ENCODE measurements at places on chromosomes 2 and 18.

DNA sequence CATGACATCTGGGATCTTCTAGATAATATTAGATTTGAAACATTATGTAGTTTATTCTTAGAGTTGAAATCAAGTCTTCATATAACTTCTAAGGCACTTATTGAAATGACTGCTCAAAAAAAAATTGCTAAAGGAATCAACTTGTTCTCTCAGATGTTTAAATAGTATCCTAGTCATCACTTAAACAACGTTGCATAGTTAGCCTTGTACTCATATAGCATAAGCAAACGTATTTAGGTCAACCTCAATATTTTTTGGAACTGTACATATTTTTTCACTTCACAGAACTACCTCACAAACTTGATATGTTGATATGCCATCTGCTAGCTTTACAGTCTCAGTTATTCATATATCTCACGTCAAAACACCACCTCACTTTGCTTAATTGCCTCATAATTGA lies 47.1 kb upstream of the CREB1 start:
- DNase-seq = no peak

DNA sequence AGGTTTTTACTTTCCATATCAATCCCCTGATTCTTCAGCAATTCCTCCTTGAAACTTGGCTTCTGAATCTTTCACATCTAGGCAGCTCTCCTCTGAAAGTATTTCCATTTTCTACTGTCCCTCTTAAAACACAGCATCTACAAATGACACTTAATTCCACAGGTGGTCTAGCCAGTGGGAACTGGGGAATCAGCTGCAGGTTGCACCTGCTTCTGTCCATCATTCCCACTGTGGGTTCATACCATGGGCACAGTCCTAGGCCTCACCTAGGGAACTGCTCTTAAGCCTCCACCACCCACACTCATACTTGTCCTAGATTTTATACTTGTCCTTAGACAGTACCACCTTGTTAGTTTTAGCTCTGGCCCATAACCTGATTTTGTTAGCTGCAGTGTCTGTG lies 2.2 kb downstream of the LOXL3 start:
- DNase-seq = no peak

- DNase-seq = no peak
These were observed 5.7 kb downstream of the DSEL start for GRCh38 chr18:67510831-67511230.

- no peak for DNase-seq
These were observed 3.4 kb downstream of the SFXN5 start for GRCh38 chr2:73068147-73068546.

- no peak for DNase-seq
These were observed 445 bp downstream of the PRPF40A start for GRCh38 chr2:152716805-152717227.

DNA sequence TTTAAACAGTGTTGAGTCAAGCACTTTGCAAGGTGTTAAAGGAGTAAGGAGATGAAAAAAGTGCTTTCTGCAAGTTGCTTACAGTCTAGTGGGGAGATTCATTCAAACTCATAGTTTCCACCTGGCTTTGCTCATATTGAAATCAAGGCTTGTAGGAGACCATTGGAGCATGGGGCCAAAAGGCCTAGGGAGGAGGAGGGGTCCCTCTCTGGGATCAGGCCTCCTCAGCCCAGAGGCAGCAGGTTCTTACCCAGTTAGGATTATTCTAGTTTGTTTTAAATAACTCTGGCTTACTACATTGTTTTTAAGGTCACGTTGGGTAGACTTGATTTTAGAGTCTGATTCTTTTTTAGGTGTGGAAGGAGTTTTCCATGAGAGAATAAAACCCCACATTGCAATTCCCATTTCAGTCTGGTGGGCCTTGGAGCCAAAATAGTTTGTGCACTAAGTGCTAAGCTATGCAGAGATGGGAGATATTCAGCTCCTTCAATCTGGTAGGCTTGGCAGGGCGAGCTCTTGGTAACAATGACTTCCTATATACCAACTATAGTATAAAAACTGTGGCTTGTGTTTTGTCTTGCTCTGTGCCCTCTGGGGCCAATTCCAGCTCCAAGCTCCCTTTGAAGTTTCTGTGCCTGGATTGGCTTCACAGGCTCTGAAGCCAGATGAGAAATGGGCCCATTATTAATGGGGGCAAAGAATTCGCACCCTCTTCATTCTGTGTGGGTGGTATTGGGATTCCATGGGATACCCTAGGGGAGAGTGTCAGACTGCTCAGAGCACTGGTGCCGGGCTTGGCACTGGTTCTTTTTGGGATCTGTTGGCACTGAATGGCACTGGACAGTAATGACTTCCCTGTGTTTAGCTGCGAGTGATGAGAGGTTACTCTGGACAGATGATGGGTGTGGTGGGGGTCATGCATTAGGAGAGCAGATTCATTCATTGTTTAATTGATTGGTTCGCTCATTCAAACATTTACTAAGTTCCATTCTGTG lies 301.1 kb downstream of the MYCN start:
- no peak for DNase-seq

GRCh38 chr2:86280191-86280667 lies 57.2 kb downstream of the REEP1 start:
- DNase-seq = no peak

DNA sequence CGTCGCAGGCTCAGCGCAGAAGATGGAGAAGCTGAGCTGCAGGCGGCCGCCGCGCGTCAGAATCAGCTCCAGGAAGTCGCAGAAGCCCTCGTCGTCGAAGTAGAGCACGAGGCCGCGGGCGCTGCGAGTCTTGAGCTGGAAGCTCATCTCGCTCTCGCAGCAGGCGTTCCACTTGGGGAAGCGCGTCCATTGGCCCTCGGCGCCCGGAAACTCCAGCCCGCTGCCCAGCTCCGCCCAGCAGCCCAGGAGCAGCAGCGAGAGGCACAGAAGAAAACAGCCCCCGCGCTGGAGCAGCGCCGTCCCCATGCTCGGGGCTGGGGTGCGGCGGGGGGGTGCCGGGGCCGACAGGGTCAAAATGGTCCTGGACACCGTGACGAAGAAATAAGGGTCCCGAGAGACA lies 4.0 kb downstream of the NRXN1 start:
- peak; percentile 41 for DNase-seq

DNA sequence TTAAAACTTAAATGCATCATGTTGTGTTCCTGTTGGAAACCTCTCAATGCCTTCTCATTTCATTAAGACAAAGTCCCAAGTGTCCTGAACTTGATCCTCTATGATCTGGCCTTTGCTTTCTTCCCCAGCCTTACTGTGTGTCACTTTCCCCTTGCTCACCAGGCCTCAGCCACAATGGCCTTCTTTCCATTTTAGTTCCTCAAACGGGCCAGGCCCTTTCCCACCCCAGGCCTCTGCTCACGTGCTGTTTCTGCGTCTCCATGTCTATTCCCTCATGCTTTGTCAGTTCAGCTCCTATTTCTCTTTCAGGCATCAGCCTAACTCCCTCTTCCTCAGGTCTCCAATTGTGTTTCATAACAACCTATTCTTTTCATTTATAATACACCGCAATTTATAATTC lies 19.5 kb downstream of the CXCR4 start:
- no peak for DNase-seq
